ENCODE measurements at places on chromosomes 12 and 14.
A peak's percentile ranks its signal among the peaks of the same experiment; 100 is the strongest.

- DNase-seq = no peak
Observed at GRCh38 chr12:4280351-4281163, 7.0 kb downstream of the CCND2 start.

- peak; percentile 53 for DNase-seq
Observed at GRCh38 chr12:79690142-79690637, 574 bp downstream of the PAWR start.

DNA sequence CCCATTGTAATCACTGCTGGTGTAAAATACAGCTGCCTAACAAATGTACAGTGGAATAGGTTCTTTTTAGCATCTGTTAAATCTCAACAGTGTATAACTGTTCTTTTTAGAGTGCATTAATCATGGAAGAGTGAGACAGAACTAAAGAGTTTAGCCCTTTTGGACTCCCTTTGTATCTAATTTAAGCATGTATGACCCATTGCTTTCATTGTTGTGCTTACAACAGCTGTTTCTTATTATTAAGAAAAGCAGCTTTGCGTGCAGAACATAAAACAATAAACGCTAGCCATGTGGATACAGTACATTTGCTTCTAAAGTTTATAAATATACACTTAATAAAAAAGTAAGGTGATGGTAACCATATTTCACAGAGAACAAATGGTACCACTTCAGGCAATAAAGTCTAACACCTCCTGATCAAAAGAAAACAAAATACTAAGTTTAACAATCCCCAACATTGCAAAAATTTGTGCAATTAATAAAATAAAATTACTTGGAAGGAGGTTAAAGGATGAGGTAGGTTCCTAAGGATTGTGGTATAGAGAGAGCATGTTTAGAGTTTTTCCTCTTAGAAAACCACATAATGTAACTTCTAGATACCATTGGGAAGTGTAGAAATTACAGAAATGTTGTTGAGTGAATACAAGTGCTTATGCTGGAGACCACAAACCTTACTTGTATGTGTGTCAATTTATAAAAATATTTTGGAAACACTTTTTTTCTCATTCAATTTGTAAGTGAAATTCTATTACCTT is 448.7 kb downstream of the SLC6A15 start:
- no peak for DNase-seq

DNA sequence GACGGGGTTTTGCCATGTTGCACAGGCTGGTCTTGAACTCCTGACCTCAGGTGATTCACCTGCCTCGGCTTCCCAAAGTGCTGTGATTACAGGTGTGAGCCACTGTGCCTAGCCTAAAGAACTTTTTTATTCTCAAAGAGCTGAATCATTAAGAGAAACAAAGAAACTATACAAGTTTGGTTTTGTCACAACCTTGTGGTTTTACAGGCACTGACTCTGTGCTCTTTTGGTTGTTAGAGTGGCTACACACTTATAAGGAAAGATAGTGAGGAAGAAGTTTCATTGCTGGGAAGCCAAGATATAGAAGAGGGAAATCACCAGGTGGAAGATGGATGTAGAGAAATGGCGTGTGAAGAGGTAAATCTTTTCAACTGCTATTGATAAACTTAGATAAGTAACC is 10.1 kb upstream of the DNAH10 start:
- no peak for DNase-seq

- no peak for DNase-seq
Observed at GRCh38 chr14:82766996-82767395, 1233.3 kb upstream of the SEL1L start.

- DNase-seq = no peak
Observed at GRCh38 chr14:73696466-73697400, 17.5 kb downstream of the PNMA1 start.

GRCh38 chr12:45601390-45601789 is 128.1 kb upstream of the ARID2 start:
- no peak for DNase-seq

GRCh38 chr14:20610002-20610765 is 19.0 kb upstream of the RNASE12 start:
- peak; percentile 94 for DNase-seq

DNA sequence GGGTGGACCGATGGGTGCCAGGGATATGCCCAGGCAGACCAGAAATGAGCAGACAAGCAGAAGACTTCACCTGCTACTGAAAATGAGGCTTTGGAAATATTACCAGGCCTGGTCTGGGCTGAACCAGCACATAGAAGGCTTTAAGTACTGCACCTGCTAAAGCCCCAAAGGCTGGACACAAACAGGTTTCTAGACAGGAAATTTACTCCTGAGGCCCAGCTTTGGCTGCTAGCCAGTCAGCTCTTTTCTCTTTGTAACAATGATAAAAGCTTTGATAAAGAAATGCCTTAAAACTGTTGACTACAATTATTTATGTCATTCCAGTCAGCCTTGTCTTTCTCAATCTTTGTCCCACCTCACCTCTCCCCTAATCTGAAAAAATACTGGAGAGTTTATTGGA is 228.9 kb upstream of the EGLN3 start:
- no peak for DNase-seq

- no peak for DNase-seq
Observed at GRCh38 chr12:59086126-59086525, 165.8 kb upstream of the LRIG3 start.

Measured in activated CD8-positive, alpha-beta memory T cell treated with anti-CD3 and anti-CD28 coated beads, Interleukin-2, amount 50 U/mL, for 48 hours (primary cell).